ENCODE measurements at places on chromosomes 6 and 20. TPM values are rescaled to one million over a fixed set of nuclear protein-coding genes. Genes with fewer than 3 reads are reported as not detected.

DNA sequence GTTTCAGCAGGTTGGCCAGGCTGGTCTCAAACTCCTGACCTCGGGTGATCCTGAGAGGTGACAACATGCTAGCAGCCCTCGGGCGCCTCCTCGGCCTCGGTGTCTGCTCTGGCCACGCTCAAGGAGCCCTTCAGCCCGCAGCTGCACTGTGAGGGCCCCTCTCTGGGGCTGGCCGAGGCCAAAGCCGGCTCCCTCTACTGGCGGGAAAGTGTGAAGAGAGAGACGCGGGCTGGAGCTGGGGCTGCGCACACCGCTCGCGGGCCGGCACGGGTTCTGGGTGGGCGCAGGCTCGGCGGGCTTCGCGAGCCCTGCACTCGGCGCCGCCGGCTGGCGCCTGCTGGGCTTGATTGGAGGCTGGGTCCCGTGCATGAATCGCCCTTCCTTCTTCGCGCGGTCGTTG, 80.8 kb upstream of the RBM24 start:
- no peak for DNase-seq

GRCh38 chr6:127446356-127446755, 12.8 kb downstream of the KIAA0408 start:
- DNase-seq = no peak

- no peak for DNase-seq
These were observed 83.4 kb upstream of the LY86 start for GRCh38 chr6:6505111-6505510.

GRCh38 chr6:20800229-20800628, 266.0 kb downstream of the CDKAL1 start:
- DNase-seq = no peak

DNA sequence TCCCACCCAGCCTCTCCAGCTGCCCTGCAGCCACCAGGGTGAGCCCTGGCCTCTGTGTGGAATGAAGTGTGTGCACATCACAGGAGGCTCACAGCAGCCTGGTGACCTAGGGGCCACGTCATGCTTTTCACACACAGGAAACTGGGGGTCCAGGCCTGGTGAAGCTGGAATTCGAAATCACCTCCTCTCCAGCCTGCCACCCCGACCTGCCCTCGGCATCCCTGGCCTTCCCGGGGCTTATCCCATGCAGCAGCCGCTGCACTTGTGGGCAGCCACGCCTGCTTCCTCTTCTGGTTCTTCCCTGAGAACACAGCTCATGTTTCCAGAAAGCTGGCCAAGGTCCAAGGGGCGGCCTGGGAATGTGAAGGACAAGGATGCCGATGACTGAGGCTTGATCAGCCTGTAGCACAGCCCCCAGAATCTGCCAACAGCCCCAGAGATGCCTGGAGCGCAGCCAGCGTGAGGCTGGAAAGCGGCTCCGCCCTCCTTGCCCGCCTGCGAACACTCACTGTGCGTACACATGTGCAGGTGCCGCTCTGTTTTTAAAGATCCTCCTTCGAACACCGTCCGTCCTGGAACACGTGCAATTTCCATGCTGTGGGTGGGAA, 4.2 kb upstream of the NTSR1 start:
- DNase-seq = no peak

DNA sequence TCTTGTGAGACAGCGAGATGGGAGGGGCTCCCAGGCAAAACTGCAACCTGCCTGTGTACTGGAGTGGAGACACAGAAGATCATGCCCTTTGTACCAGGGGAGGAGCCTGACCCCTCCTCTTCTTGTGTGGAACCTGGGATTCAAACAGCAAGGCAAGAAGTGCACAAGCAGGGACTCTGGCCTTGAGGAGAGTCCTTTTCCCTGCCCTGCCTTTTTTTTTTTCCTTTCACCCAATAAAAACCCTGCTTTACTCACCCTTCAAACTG, 251.8 kb upstream of the OPRM1 start:
- DNase-seq = no peak

GRCh38 chr6:169990095-169991030, 238.9 kb downstream of the ERMARD start:
- DNase-seq = no peak

DNA sequence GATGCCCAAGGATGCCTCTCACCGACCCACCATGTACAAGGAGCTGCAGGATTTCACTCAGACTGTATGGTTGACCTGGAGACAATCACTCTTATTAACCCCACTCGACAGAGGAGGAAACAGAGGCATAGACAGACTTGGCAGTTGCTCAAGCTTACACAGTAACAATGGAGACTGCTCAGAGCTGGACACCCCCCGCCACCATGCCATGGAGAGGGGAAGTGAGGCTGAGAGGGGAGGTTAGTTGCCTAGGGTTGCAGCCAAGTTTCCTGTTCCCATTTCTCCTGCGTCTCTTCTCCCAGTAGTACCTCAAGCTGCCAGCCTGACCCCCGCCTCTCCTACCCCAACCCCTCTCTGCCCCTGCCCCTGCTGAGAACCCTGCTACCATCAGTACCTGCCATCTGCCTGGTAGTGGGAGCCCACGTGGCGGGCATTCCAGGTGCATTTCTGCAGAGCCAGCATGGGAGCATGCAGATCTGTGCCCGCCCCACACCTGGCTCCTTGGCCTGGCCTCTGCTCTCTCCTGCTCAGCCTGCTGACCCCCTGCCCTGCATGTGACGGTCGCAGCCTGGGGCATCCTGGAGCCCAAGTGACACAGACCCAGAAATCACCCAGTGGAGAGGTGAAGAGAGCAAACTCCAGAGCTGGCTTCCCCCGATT, 157.7 kb downstream of the PREX1 start:
- DNase-seq = no peak

SOX18 gene
- total RNA-seq = not detected

DNA sequence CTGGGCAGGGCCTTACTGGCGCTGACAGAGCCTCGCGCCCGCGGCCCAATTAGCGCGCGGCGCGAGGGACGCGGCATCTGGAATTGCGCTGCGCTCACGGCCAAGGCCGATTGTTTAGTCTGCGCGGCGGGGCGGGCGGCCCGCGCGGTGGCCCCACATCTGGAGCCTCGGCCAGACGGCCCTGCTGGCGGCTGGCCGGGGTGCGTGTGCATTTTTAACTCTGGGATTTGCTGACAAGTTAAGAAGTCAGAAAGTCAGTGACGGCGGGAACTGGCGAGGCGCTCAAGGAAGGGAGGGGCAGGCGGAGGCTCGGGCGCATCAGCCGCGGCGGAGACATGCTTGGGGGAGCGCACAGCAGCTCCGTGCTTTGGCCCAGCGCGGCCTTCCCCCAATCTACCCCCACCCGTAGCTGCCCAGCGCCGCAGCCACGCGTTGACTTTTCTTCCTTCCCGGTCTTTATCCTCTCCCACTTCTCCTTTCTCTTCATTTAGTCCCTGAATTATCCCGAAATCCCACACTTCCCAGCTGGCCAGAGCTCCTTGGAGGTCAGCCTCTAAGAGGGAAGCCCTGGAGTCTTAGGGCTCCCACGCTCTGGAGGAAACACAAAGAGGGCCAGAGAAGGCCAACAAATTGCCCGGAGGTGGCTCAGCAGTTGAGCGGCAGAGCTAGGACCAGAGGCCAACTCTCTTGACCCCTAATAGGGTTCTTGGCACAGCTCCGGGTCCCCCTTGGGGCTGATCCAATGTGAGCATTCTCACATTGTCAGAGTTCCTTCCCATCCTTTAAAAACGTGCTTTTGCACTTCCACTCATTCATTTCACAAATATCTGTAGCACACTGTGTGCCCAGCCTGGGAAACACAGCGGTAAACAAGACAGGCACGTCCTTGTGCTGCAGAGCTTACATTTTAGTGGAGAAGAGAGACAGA, 40.8 kb upstream of the FOXP4 start:
- no peak for DNase-seq

DNA sequence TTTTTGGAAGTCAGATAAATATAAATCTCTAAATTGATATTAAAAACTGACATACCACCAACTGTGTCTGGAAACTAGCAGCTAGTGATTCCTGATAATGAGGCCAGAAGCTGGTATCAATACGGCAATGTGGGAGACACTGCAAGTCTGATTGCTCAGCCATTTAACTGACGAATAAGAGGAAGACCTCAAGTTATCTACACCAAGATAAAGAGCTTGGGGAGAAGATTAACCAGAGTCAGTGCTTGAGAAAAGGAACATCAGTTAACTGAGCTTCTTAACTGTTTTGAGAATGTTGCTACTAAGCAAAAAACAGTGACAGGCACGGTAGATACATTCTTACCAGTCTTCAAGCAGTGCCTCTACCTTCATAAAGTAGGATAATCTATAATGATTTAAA, 140.4 kb upstream of the TENT5A start:
- no peak for DNase-seq

Measured in T-helper 17 cell (primary cell).